Activated CD4-positive, alpha-beta T cell treated with anti-CD3 and anti-CD28 coated beads, Interleukin-2, amount 50 U/mL, for 16 hours (primary cell): ENCODE measurements at places on chromosomes 2 and 18.

- no peak for DNase-seq
These were observed 29.3 kb downstream of the PIEZO2 start for GRCh38 chr18:11119959-11120587.

DNA sequence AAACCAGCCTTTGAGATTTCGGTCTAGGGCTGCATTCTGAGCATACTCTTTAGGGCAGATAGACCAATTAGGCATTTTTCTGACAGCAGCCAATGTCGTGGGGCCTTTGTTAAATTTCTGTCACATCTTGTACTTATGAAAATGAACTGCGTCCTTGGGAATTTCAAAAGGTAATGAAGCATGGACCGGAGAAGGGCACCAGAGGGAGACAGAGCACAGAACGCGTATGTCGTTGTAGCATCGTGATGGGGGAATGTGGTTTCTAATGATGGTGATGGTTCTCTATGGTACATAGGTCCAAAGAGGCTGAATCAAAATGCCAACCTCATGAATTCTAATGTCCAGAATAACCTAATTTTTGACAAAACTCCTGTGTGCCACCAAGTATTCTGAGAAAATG is 483.9 kb upstream of the CRIM1 start:
- no peak for DNase-seq

DNA sequence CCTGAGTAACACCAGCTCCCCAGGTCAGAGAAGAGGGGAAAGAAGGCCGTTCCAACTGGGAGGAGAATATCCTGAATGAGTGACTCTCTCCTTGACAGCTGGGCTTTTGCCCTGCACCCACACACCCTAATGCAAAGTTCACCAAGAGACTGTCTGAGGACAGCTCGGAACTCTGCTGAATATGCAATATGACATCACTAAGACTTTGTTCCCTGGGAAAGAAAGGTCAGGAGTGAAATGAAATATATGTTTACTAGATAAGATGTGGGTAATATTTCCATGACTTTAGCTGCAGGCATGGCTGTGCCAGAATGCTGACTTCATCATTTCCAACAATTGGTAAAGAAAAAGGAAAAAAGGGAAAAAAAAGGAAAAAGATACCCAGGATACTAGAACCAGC is 488.2 kb upstream of the RAB6C start:
- DNase-seq = no peak

GRCh38 chr2:62313449-62314227 is 117.7 kb downstream of the B3GNT2 start:
- DNase-seq = peak; percentile 33

DNA sequence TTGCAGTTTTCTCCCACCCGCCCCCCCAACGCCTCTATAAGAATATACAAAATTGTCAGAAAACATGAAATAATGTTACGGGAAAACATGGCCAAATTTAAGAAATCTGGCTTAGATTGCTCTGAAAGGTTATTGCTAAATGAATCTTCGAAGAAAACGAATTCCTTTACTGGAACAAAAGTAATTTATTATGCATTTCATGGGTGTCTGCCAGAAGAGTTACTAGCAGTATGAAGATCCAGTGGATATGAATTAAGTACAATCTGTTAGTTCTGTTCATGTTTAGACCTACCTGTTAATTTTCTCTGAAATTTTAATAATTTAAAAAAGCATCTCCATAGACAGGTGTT is 21.9 kb downstream of the GATA6 start:
- DNase-seq = no peak
